ENCODE measurements at places on chromosomes 11 and 22.

- no peak for DNase-seq
Measured at GRCh38 chr11:5727691-5728090, 8.6 kb upstream of the OR56B1 start.

DNA sequence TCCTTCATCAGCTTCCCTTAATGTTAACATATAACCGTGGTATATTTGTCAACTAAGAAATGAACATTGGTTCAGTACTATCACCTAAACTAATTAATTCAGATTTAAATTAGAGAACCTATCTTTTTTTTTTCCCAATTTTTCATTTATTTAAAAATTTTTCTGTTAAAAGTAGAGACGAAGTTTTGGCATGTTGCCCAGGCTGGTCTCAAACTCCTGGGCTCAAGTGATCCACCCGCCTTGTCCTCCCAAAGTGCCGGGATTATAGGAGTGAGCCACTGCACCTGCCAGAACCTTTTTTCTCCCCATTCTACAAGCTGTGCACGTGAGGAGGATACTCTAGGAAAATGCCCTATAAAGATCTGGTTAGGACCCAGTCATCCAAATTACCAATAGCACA, 3.6 kb downstream of the EI24 start:
- no peak for DNase-seq

GRCh38 chr11:121479698-121480238, 27.0 kb upstream of the SORL1-AS1 start:
- no peak for DNase-seq

GRCh38 chr22:36343720-36344105, 44.1 kb downstream of the MYH9 start:
- no peak for DNase-seq

DNA sequence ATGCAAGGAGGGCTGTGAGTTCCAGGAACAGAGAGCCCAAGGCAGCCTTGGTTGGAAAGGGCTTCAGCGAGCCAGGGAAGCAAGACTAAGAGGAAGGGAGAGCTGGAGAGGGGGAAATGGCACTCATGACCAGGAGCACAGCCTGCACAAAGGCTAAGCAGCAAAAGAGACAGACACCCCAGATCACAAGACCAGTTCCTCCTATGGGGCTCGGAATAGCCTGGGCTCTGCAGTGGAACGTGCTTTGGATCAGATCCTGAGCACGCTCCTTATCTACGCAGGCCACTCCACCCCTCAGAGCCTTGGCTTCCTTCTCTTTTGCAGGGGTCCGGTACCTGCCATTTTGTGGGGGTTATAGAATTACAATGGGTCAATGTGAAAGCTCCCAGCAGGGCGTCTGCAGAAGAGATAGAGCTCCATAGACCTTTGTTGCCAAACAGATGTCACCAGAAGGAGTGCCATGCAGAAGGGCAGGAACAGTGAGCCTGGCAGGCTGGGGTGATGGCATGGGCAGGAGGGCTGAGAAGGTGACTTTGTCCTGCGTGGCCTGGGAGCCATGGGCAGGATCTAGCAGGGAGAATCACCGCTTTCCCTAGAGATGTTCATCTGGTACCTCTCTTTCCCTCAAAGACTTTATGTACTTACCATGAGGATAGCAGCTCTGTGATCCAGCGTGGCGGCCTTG, 33.8 kb downstream of the ZC3H7B start:
- DNase-seq, result no peak

DNA sequence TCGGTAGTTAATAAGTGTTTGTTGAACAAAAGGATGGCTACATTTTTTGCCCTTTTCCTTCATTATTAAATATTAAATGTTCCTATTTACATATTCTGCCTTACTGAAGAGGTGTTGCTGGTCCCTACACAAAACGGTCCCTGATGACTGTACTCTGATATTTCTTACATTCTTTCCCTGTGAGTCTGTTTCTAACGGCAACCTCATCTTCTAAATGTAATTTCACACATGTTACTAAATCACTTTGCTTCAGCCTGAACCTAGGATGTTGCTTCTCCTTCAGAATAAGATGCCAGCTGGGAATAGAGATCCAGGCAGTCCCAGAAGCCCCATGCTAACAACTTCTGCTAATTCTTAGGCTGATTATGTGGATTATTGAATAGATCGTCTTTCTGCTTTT, 50.3 kb downstream of the SPON1 start:
- no peak for DNase-seq

DNA sequence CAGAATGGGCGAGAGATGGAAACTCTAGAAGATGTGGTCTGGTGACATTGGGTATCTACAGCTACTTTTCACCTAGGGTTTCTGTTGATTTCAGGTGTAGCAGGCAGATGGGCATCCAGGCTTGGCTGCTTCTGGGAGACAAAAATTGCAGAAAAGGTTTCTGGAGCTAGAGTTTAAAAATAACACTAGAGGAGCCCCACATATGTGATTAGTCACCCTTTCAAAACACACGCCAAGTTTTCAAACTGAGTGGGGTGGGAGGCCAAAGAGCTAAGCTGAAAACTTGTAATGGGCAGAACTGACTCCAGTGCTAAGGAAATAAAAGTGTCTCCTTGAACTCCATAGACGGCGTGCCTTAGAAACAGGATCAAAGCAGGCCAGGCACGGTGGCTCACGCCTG, 80.8 kb downstream of the GRK3 start:
- DNase-seq, result no peak

GRCh38 chr11:1289211-1289935, 20.1 kb downstream of the TOLLIP start:
- DNase-seq, result no peak

GRCh38 chr22:19880786-19881569, 26.3 kb upstream of the GNB1L start:
- peak; percentile 1 for DNase-seq

GRCh38 chr22:43731988-43732387, 80.1 kb downstream of the EFCAB6 start:
- DNase-seq, result no peak

DNA sequence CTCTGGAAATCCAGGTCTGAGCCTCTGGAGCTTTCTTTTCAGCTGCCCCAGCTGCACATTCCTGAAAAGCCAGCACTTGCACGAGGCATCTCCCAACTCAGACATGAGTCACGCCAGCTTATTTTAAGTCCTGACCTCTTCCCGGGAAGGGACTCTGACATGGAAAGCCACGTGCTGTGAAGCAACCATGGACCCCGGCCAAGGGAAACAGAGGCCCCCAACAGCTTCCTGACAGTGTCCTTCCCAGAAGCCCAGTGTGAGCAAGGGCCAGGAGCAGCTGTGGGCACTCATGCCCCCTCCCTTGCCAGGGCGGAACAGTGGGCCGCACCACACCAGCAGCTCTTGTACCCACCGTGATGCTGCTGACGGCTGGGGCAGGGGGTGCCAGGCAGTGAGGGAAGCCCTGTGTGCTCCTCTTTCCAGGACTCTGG, 118.8 kb upstream of the CADM1 start:
- no peak for DNase-seq

GRCh38 chr22:45934659-45935341, 42.2 kb downstream of the WNT7B start:
- DNase-seq, result no peak

DNA sequence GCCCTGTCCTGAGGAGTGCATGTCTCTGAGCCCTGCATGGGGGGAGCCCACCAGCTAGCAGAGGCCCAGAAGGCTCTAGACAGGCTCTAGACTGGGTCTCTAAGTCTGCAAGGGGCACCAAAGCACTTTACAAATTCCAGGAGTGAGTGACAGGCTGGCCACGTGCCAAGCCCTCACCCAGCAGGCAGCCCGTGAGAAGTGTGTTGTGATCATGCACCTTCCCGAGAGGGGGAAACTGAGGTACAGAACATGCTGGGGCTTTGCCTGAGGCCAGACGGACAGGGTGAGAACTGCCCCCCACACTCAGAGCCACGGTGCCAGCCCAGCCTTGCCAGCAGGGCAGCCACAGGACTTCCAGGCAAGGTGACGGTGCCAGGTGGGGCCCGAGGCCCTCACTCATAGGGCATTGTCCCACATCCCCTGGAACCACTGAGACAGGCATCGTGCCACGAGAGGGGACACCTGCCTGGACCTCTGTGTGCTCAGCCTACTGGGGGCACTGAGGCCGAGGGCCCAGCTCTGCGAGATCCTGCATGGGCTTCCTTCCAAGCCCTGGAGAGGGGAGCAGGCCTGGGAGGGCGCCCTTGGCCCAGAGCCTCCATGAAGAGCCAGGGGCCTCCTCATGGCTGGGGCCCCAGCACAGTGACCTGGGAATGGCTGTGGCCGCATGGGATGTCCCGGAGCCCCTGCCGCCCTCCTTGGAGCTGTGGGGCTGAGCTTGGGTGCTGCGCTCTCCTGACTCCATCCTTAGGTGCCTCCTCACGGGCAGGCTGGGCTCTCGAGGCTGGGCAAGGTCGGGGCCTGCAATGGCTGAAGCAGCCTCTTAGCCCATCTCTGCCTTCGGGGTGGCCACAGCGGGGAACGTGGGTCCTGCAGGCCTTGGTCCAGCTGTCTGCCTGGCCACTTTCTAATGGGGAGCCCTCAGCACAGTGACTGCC, 121.5 kb downstream of the KCNQ1OT1 start:
- no peak for DNase-seq

Data from activated T-helper 1 cell treated with anti-CD3 and anti-CD28 coated beads, Interleukin-2, amount 50 U/mL, for 16 hours (primary cell).